ENCODE measurements at places on chromosomes 4 and X.

- DNase-seq = no peak
Measured at GRCh38 chr4:177555007-177555574, 112.9 kb upstream of the AGA start.

DNA sequence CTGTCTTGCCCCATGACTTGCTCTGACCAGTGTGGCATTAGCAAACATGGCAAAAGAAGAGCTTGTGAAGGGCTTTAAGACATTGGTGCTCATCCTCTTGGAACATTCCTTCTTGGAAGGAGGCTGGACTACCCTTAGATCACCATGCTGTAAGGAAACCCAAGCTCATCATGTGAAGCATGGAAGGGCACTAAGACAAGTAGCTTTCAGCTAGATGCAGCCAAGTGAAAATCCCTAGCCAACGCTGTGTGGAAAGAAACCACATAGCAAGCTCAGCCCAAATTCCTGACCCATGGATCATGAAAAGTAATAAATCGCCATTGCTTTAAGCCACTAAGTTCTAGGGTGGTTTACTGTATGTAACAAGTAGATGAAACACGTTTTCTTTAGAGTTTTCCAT is 12.4 kb upstream of the PACRGL start:
- no peak for DNase-seq

- DNase-seq = no peak
Measured at GRCh38 chrX:132041015-132041414, 17.9 kb downstream of the STK26 start.

- DNase-seq = no peak
Measured at GRCh38 chr4:7647600-7648543, 213.1 kb upstream of the PSAPL1 start.

All from activated T-helper 9 cell treated with anti-CD3 and anti-CD28 coated beads, Interleukin-2, amount 50 U/mL, for 16 hours (primary cell).